NCI-H82 (cell line): ENCODE measurements at places on chromosomes 12 and 14.

DNA sequence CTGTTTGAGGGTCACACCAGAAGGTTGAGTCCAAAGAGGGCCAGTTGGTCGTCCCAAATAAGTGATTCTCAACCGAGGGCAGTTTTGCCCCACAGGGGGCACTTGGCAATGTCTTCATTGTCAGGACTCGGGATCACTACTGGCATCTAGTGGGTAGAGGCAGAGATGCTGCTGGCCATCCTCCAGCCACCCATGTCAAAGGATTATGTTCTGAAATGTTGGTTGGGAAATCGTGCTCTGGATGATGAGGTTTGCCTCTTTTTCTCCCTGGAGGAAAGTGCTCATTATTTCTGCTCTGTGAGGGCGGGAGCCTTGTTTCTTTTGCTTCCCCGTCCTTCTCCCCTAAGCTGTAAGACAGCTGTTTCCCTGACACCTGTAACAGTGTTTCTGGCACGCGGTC is 3.6 kb downstream of the ZNF839 start:
- peak; percentile 50 for DNase-seq

DNA sequence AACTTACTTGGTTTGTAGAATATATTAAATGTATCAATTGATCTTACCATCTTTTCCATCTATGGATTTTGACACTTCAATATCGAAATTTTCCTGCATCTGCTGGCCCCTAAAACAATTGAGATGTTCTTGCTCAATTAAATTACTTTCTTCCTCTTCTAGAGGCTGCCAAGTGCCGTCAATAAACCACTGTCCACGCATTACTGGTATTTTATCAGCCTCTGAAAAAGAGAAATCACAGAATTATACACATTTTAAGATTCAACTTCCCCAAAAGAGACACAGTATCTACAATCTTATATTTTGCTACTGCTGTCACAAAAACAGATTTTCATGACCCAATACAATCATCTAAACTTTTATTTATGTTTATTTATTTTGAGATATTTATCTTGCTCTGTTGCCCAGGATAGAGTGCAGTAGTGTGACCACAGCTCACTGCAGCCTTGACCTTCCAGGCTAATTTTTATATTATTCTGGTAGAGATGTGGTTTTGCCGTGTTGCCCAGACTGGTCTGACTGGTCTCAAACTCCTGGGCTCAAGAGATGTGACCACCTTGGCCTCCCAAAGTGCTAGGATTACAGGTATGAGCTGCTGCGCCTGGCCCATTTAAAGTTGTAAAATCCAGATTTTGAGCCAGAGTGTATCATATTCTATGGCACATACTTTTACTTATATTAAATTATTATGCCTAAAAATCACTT is 49.3 kb downstream of the DDHD1 start:
- no peak for DNase-seq

DNA sequence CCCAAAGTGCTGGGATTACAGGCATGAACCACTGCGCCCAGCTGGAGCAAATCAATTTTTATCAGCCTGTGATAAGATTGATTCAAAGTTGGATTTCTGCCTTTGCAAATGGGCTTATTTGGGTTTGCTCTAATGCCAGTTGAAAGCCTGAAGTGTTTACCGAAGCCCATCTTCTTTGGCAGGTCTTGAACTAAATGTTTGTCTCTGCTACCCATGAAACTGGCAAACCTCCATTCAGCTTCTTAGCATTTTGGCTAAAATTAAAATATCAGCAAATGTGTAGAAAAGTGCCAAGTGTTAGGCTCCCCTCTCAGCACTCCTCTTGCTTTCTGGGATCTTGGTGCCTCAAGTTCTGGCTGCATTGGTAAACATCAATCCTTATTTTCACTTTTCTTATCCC is 61.5 kb downstream of the MGAT4C start:
- DNase-seq: no peak

- peak; percentile 76 for DNase-seq
Observed at GRCh38 chr14:89767861-89768268, 186.7 kb downstream of the EFCAB11 start.

GRCh38 chr12:103673891-103674375 is 86.9 kb downstream of the STAB2 start:
- no peak for DNase-seq

- DNase-seq: no peak
Observed at GRCh38 chr14:99163446-99163845, 108.6 kb downstream of the BCL11B start.

DNA sequence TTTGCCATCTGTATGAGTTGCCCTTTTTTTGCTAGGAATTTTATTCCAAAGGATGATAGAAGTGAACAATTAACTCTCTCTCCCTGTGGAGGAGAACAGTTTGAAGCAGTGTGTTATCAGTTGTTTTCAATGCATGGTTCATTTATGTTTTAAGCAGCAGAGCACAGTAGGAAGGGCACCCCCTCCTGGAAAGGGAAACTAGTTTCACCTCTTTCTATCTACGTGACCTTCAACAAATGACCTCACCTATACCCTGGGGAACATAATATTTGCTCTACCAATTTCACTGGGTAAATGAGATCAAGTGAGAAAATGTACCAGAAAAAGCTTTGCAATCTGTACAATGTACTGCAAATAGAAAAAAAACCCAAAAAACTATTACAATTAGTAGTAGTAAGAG is 5.4 kb upstream of the DCP1B start:
- no peak for DNase-seq

- DNase-seq: no peak
Observed at GRCh38 chr14:79417961-79418360, 793.3 kb downstream of the DIO2 start.

DNA sequence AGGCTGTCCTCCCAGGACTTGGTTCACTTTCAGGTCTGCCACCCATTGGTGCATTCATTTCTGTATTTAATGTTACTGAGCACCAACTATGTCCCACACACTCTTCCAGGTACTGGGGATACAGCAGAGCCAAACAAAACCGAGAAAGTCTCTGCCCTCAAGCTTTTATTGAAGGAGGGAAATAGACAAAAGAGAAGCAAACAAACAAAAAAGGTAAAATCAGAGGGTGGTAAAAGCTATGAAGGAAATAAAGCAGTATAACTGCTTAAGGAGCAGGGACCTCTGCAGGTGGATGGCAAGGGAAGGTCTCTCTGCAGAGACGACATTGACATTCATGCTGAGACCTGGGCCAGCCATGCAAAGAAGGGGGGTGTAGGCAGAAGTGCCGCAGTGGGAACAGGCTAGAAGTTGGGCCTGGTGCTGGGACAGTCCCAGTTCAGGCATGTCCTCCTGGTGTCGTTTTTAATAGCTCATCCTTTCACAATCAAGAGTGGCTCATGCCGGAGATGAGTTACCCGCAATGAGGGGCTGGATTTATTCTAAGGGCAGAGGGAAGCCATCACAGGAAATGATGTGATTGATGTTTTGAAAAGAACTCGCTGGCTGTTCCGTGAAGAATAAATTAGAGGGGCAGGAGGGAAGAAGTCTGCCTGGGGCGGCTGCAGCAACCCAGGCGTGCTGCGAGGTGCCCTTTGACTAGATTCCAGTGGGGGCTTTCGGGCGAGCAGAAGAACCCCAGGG is 72.8 kb downstream of the IRF2BPL start:
- DNase-seq: peak; percentile 44

- DNase-seq: no peak
Observed at GRCh38 chr14:75409316-75410205, 18.3 kb upstream of the JDP2 start.

GRCh38 chr12:11130999-11131398 is 3.4 kb downstream of the TAS2R30 start:
- no peak for DNase-seq

- DNase-seq: no peak
Observed at GRCh38 chr12:128867466-128867865, 14.2 kb downstream of the GLT1D1 start.

DNA sequence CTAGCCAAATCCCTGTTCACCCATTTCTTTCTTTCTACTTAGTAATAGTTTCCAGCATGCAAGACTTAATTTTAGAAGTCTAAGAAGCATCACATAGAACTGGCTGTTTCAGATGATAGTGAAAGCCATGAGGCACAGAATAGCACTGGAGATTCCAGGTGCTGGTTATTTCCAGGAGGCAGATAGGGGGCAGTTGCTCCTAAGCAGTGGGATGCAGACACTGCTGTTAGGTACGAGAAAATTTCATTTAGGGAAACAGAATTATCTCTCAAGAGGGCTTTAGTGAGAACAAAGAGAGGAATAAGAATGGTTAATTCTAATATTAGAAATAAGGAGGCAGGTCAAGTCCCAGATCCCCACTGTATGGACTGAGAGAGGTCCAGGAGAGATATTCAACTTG is 3.6 kb upstream of the MDGA2 start:
- DNase-seq: peak; percentile 31

GRCh38 chr14:37797675-37798074 is 202.2 kb downstream of the TTC6 start:
- DNase-seq: no peak

DNA sequence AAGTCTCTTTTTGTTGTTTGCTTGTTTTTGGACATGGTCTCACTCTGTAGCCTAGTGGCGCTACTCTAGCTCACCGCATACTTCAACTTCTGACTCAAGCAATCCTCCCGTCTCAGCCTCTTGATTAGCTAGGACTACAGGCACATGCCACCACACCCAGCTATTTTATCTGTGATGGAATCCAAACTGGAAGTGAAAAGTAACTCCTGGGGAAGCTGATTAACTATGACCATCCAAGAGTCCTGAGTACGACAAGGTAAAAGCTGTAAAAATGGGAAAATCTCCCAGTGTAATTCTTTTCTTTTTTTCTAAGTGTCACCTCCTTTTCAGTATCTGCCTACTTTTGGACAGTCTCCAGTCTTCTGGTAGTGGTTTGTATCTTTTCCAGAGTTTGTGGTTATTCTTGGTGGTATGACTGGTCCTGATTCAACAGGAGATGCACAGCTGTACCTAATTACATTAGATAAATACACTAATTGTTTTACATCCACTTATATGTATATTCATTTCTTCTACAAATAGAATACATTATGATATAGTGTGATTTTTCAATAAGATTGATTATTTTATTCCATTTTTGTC is 97.8 kb downstream of the SLC6A15 start:
- no peak for DNase-seq

GRCh38 chr12:12705838-12706520 is 10.0 kb upstream of the GPR19 start:
- DNase-seq: no peak

DNA sequence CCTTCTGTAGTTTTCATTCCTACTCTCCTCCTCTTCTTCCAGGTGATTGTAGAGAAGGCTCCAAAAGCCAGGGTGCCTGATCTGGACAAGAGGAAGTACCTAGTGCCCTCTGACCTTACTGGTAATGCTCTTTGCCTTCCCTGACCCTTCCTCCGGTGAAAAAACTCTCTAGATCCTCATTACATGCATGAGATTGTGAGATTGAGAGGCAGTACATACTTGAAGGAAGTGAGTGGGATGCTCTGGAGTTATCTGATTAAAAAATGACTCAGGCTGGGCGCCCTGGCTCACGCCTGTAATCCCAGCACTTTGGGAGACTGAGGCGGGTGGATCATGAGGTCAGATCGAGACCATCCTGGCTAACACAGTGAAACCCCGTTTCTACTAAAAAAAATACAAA is 5.3 kb downstream of the GABARAPL1 start:
- no peak for DNase-seq

GRCh38 chr12:124677552-124678356 is 110.3 kb upstream of the NCOR2 start:
- peak; percentile 93 for DNase-seq

DNA sequence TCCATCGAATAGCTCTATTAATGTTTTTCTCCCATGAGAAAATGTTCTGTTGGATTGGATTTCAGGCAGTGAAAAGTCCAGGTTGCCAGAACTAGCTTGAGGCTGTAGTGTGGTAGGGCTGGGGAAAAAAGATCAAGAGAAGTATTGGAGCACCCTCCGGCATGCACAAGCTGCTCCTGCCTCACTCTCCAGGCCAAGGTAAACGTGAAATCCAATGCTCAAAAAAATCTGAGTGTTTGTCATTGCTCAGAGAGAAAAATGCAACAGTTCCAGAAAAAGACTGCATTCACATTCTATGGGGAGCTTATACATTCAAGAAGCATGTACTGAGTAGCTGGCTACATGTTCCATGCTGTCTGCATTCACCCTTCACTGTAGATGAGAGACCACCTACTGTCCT is 680.9 kb upstream of the TBX3 start:
- DNase-seq: no peak

- DNase-seq: no peak
Observed at GRCh38 chr14:65237941-65238340, 135.6 kb upstream of the MAX start.

GRCh38 chr12:28828318-28828717 is 320.8 kb upstream of the FAR2 start:
- DNase-seq: no peak

- no peak for DNase-seq
Observed at GRCh38 chr14:35959835-35960234, 133.7 kb downstream of the BRMS1L start.

DNA sequence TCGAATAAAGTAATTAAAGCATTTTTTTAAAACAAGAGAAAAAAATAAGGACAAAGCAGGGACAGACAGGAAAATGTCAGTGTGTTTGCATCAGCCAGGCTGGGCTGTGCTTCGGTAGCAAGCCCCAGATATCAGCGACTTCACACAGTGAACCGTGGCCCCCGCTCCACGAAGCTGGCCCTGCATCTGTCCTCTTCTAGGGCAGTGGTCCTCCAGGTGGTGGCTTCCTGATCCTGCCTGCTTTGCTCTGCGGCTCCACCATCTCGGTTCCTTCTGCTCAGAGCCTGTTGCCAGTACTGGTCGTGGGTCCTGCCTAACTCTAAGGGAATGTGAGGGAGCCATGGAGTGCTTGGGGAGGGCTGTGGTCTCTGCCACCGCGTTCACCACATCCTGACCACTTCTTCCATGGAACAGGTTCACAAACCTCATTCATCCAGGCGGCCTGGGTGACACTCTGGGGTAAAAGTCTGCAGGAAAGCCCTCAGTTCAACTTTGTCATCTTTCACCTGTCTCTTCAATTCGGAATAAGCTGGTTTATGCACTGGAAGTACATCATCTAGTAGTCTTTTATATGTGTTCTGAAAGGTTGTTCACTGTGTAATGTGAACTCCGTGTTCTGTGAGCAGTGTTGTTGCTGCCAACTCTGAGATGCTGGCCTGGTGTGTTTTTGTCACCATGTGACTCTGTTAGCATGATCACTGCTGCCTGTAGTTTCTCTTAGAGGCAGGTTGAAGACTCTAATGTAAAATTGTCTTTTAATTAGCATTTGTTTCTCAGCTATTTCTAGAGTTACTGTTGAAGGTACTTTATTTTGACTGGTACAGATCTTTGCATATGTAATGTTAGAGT is 47.9 kb downstream of the ANKRD9 start:
- DNase-seq: no peak

DNA sequence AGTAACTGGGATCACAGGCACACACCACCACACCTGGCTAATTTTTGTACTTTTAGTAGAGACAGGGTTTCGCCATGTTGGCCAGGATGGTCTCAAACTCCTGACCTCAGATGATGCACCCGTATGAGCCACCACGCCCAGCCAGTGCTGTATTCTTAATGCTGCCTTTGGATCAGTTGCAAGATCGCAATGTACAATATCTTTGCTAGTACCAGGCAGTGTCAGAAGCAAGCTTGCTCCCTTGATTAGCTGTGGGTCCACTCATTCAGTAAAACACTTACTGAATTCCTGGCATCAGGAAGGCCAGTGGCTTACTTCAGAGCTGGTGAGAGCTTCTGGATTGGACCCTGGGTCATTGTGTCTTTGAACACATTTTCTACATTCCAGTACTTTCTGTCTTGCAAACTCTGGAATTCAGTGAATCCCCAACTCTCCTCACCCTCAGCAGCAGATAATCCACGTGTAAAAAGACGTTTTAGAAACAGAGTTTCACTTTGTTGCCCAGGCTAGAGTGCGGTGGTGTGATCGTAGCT is 1183.7 kb downstream of the AACS start:
- DNase-seq: no peak
